CD4-positive, alpha-beta T cell treated with Interleukin-4 for 1 hour (primary cell): ENCODE measurements at places on chromosomes 1 and 21.

DNA sequence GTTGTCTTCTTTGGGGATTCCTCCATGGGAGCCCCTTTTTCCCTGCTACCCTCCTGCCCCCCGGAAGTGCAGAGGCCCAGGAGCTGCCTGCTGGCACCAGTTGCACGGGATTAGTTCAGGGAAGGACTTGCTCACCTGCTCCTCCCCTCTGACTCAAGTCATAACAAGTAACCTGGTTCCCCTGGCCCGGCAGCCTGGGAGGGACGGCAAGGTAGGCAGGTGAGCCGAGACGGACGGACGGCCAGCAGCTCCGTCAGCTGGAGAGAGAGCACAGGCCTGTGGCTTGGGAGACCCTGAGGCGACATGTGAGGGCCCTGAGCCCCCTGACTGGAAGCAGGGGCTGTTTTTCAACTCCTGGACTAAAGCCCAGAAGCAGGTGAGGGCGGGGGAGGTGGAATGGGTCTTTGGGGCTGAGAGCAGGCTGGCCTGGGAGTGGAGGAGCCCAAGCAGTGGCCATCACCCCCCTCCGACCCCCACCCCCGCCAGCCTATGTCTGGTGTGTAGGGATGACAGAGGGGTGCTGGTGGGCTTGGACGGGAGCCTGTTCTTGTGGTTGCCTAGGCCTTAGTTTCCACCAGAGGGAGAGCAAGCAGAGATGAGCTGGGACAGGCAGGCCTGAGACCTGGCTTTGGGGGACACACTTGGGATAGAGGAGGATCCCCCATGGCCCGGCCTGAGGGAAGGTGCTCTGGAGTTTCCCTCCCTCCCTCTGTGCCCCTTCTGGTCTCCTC is at the start of gene INAVA:
Gene INAVA, plus strand, starts transcription at position 189 of the 731 bp plus-strand sequence. CDS start 3,501 bp downstream, outside the sequence.
- no peak for DNase-seq

DNA sequence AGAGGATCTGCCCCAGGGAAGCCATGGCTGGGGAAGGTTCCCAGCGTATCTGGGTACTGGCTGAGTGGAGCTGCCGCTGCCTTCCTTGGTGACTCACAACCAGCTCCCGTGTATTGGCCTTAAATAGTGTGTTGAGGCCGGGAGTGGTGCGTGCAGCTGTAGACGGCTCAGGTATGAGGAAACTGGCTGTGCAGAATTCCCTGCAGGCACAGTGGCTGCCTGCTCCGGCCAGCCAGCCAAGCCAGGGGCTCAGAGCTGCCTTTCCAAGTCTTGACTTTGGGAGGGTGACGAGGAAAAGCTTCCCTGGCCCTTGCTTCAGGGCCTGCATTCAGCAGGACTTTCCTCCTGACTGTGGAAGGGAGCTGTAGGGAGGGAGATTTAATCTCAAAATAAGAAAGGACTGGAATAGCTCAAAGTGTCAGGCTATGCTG is at the start of gene VTCN1:
Gene VTCN1, minus strand, starts transcription at position 97 of the 431 bp plus-strand sequence. Its CDS starts 72 bp downstream, at position 25.
- no peak for DNase-seq

DNA sequence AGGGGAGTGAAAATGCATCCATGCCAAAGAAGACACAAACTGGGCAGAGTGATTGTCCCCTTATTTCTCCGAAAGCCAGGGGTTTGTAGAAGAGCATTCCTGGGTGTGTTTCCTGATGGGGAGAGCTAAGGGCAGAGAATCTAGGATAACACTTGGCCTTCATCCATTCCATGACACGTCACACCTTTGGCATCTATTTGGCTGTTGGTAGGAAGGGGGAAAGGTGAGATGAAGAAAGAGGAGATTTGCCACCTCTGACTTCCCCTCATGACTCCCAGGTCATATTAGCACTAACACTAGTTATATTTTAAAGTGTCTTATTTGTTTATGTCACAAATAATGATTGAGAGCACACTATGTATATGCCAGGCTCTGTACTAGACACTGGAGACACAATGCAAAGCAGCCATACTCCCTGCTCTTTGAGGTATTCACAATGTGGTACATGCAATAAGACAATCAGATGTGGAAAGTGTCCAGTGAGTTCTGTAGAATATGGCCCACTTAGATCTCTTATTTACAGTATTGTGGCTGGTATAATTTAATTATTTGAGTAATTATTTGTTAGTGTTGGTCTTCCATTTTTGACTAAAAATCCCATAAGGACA is 54.5 kb upstream of the GADD45A start:
- no peak for DNase-seq

GRCh38 chr1:180505732-180506335 is 3.5 kb upstream of the ACBD6 start:
- DNase-seq, result no peak

DNA sequence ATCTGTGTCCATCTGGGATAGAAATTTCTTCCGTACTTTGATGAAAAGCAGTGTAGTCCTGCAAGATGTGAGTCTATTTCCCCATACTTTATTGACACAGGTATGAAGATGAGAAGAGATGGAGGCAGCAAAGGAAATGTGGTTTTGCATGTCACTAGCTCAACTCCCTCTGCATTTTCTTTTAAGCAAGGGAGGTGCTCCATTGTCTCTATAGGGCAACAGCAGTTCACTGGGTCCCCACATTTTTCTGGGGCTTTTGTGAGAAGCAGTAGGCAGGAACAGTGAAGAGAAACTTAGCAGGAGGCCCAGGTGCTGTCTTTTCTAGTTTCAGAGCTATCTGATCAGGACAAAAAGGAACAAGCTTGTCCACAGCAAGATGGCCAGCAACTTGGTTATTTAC is 37.1 kb downstream of the C21orf91 start:
- no peak for DNase-seq

- DNase-seq, result no peak
These were observed 2.1 kb downstream of the EVA1B start for GRCh38 chr1:36321119-36321951.

- no peak for DNase-seq
These were observed 12.8 kb downstream of the CAP1 start for GRCh38 chr1:40053138-40053887.

DNA sequence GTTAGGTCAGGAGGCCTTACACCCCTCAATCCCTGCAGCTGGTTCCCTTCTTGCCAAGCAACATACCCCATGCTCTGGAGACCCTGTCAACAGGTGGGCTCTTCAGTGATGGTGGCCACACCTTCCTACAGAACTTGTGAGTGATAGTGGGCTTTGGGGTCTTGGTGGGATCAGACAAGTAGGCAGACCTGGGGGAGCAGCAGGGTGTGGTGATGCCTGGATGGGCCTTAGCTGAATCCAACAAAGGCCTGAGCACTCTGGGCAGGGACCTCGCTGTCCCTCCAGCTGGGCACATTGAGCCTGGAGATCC is 14.9 kb downstream of the FAAH start:
- DNase-seq, result no peak

- DNase-seq, result no peak
These were observed 433 bp downstream of the TMEM200B start for GRCh38 chr1:29123053-29123886.

GRCh38 chr1:70222716-70223235 is 1.6 kb downstream of the SRSF11 start:
- no peak for DNase-seq

GRCh38 chr1:28577052-28577678 is 14.9 kb upstream of the RAB42 start:
- no peak for DNase-seq

- DNase-seq, result no peak
These were observed 1466.9 kb downstream of the KCNT2 start for GRCh38 chr1:195141294-195141693.

DNA sequence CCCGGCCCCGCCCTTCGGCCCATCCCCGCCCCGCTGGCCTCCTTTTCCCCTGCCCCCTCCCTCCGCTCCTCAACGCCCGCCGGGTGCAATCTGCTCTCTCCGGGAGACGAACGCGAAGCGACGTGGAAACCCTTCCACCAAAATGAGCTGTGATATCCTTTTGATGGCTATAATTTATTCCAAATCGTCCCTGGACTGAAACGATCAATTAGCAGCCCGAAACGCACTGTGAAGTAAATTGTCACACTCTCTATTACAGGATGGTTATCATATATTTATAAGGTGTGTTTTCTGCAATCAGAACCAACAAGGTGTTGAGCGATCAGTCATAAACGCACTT is 134.6 kb upstream of the BARHL2 start:
- no peak for DNase-seq

- DNase-seq, result no peak
These were observed 98.8 kb downstream of the RAVER2 start for GRCh38 chr1:64843675-64844074.

DNA sequence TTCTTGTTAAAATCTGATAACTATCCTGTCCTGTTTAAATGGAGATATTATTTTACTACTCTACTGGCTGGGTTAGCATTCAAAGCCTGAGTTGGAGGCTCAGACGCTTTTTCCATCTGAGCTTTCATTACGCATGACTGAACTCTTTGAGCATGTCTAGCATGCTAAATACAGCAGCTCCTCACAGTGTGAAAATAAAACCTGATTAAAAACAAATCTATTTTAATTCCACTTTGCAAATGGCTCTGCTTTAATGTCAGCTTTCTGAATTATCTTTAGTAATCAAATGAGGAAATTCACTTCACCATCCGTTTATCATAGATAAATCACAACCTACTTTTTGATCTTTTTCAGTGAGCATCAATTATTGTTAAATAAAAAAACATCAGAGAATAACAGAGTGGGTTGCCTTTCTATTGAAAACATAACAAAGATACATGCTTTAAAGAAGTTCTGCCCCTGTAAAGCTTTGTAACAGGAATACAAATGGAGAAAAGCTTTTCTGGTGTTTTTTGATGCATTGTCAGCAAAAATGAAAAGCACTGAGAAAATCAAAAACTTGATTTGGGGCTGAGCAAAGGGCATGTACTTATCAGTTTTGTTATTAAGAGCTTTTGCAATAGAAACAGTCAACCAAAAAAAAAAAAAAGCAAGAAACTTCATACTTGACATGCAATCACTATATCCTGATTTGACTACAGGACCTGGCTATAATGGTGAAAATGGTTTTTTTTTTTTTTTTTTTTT is 3.5 kb upstream of the SPEN start:
- no peak for DNase-seq

DNA sequence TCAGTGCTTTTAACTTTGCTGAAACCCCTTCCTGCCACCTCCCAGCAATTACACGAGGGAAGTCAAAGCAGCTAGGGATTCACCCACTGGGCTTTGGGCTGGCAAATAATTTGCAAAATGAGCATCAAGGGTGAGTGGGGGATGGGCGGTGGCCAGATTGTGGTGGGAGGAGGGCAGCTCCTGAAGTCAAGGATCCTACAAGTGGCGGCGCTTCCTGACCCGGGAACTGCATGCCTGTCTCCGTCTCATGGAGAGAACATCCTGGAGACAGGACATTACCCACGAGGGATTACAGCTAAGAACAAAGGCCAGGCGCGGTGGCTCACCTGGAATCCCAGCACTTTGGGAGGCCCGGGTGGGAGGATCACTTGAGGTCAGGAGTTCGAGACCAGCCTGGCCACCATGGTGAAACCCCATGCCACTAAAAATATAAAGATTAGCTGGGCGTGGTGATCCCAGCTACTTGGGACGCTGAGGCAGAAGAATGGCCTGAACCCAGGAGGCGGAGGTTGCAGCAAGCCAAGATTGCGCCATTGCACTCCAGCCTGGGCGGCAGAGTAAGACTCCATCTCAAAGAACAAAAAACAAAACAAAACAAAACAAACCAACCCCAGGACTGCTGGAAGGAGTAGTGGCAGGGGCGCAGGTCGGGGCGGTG is 12.9 kb downstream of the TTC34 start:
- DNase-seq, result no peak

- no peak for DNase-seq
These were observed 17.4 kb downstream of the TP53BP2 start for GRCh38 chr1:223828162-223828848.

DNA sequence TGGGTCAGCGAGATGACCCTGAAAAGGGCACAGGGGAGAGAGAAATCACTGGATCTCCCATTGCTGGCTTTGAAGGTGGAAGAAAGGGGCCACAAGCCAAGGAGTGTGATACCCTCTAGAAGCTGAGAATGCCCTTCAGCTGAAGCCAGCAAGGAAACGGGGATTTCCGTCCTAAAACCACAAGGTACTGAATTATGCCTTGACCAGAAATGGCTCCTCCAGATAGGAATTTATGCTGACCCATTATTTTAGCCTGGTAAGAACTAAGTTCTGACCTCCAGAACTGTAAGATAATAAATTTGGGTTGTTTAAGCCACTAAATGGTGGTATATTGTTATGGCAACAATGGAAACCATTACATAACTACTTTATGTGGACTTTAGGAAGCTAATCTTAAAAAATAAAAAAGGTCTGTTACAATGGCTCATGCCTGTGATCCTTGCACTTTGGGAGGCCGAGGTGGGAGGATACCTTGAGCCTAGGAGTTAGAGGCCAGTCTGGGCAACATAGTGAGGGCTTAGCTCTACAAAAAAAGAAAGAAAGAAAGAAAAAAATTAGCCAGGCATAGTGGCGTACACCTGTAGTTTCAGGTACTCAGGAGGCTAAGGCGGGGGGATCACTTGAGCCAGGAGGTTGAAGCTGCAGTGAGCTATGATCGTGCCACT is 3.6 kb upstream of the H6PD start:
- DNase-seq, result no peak

- no peak for DNase-seq
These were observed 50.8 kb upstream of the COL24A1 start for GRCh38 chr1:86207323-86207722.

- no peak for DNase-seq
These were observed 121.1 kb upstream of the ST6GALNAC5 start for GRCh38 chr1:76746206-76746605.

- DNase-seq, result no peak
These were observed 21.6 kb upstream of the GPR137B start for GRCh38 chr1:236120721-236121153.

- no peak for DNase-seq
These were observed 18.6 kb downstream of the DYRK3 start for GRCh38 chr1:206653715-206654459.

DNA sequence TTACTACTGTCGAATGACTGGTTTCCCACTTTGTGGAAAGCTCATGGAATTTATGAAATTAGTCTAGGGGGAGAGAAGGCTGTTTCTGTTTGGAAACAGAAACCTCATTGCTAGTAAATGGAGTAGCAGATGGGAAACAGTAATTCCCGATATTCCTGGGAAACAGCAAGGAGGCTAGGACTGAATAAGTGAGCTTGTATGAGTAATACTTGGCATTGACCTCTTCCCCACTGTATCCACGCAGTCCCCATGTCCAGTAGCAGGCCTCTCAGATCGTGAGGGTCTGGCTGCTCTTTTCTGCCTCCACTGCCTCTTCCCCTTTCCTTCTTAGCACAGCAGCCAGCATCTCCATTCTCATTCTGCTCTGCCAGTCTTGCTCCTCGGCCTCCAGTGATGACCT is 75.5 kb downstream of the PRDM2 start:
- DNase-seq, result no peak

DNA sequence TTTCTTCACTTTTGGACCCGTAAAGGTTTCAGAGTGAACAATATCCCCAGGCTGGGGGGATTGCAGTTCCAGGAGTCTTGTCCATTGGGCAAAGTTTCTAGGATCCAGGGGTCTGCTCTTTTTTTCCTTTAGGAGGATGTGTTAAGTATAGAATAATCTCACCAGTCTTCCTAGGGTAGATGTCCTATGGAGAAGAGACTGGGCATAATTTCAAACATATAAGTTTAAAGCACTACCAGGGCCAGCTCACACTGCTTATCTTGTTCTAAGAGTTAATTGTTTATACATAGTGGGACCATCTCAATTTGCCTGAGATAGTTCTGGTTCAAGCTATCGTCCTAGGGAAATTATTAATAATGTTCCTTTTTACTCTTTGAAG is 1.2 kb downstream of the CHI3L2 start:
- no peak for DNase-seq

- peak; percentile 80 for DNase-seq
These were observed 787 bp downstream of the JAK1 start for GRCh38 chr1:64965366-64966157.

- DNase-seq, result no peak
These were observed 209.0 kb upstream of the TMEM51 start for GRCh38 chr1:14944471-14944985.

GRCh38 chr21:45523411-45524101 is 18.7 kb downstream of the SLC19A1 start:
- no peak for DNase-seq
